Pericardium fibroblast (primary cell): ENCODE measurements at places on chromosomes 2 and 18. TPM values are rescaled to one million over a fixed set of nuclear protein-coding genes. Genes with fewer than 3 reads are reported as not detected.

Gene CTAGE1
- under 0.01 TPM in 1 of 2 replicates, not detected in the other for total RNA-seq

Gene TMEM182
- total RNA-seq: 0.82 and 3.6 TPM in 2 replicates

Gene ALK
- not detected in 2 replicates for total RNA-seq

Gene SERPINB12
- total RNA-seq: 0.12 TPM in 1 of 2 replicates, not detected in the other

Gene CRYGD
- not detected in 2 replicates for total RNA-seq
